ENCODE measurements at places on chromosomes 11 and 22.

GRCh38 chr22:19120829-19121630, 1.2 kb downstream of the DGCR2 start:
- no peak for DNase-seq

GRCh38 chr11:100824041-100824809, 137.1 kb downstream of the ARHGAP42 start:
- DNase-seq, result no peak

- DNase-seq, result no peak
Measured at GRCh38 chr11:106280036-106280435, 202.6 kb downstream of the AASDHPPT start.

- no peak for DNase-seq
Measured at GRCh38 chr22:19114984-19115552, 7.1 kb downstream of the DGCR2 start.

GRCh38 chr11:10455637-10456487, 798 bp downstream of the AMPD3 start:
- peak; percentile 64 for DNase-seq

GRCh38 chr11:15289723-15290122, 175.0 kb downstream of the INSC start:
- DNase-seq, result no peak

DNA sequence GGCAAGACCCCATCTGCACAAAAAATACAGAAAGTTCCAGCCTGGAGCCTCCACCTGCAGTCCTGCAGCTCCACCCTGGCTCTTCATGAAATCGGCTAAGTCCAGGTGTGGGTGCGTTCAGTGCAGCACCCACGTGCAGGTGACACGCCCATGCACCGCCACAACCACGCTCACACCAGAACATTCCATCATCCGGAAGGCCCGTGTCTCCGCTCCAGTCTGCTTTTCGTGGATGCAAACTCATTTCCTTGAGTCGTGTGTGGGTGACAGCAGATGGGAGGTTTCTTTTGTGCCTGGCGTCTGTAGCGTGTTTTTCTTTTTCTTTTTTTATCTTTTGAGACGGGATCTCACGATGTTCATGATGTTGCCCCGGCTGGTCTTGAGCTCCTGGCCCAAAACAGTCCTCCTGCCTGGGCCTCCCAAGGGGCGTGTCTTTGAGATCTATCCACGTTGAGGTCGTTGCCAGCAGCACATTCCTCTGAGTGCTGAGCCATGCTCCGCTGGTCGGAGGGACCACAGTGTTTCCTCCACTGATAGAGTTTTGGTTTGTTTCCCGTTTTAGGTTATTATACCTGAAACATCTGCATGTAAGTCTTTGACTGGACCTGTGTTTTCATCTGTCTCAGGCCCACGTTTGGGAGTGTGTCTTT, 7.2 kb downstream of the PTDSS2 start:
- no peak for DNase-seq

DNA sequence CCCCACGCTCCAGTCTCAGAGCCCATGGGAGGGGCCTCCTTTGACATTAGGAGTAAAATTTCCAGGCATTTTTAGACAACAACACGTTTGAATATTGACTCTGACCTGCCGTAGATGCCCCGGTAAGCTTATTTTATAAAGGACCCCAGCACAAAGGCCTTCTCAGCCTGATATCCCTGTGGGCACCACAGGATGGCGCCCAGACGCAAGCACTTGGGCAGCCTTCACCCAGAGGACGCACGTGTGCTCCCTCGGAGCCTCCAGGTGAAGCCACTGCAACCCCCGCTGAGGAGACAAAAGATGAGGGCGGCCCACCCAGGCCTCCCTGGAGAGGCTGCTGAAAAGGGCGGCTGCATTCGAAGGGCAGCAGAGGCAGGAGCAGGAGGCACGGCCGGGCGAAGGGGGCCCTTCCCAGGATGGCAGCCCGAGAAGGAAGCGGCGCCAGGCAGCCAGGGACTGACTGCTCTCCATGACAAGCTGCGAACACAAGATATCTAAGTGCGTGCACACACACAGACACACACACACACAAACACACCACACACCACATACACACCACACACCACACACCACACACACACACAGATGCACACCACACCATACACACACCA, 15.2 kb upstream of the TH start:
- no peak for DNase-seq

All from stimulated activated CD4-positive, alpha-beta T cell treated with anti-CD3 and anti-CD28 coated beads, Interleukin-15, amount 100 ng/mL, for 1 hour (primary cell).